ENCODE measurements at places on chromosomes 6 and 20.
A peak's percentile ranks its signal among the peaks of the same experiment; 100 is the strongest.

GRCh38 chr6:112802144-112802543 lies 455.0 kb downstream of the RFPL4B start:
- no peak for DNase-seq

DNA sequence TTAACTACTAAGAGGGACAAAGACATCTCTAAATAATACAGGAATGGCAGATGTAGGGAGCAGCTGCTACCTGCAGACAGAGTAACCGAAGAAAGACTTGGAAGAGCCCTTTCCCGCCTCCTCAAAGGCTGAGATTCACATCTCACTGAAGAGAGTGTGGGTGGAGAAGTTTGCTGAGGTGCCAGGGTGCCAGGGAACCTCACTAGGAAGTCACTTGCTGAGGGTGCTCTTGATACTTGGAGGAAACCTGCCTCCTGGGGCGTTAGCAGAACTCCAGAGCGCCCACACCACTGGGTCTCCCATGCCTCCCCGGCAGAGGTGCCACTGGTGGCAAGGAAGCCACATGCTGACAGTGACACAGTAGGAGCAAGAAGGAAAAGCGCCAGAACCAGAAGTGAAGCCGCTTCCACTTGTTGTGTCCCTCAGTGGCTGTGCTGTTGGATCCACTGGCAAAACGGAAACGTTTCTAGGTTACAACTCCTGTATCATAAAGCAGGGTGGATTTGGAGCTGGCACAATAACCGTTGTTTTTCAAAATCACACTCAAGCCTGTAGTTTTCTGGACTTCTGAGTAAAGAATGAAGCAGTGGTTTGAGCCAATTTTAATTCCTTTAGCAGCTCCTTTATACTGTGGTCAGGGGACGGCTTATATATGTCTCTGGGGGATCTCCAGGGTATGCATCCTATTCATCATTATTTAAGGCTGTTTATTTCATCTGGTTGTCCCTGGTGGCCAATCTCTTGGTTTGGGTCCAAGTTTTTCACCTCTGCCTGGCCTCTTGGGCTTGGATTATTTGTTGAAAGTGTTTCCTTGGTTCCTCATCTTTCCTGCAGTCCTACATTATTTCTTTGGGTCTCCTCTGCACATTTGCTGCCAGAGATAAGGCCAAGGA lies 64.5 kb downstream of the CDC5L start:
- no peak for DNase-seq

DNA sequence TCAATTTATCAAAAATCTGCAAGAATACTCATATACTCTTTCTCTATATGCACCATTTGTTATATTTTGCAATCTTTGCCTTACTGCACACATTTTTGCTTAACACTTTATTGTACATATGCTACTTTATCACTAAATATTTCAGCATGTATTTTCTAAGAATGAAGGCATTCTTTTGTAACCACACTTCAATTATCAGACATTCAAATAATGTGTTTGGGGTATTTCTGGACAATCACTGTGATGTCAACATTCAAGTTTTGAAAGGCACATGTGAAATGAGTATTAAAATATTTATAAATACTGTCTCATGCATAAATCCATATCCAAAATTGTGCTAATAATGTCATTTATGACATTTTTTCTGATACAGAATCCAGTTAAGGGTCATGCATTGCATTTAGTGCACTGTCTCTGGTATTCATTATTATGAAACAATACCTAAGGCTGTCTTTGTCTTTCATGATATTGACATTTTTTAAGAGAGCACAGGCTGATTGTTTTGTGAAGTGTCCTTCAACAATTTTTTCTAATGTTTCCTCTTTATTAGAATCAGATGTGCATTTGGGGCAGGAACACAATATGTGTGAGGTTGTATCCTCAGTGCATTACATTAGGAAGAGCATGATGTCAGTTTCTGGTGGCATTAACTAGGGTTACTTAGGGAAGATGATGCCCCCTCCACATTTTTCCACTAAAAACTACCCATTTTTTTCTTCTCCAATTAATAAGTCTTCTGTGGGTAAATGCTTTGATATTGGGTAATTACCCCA lies 105.7 kb downstream of the MTFR2 start:
- DNase-seq, result no peak

GRCh38 chr6:160172704-160173103 lies 51.1 kb downstream of the SLC22A1 start:
- no peak for DNase-seq

DNA sequence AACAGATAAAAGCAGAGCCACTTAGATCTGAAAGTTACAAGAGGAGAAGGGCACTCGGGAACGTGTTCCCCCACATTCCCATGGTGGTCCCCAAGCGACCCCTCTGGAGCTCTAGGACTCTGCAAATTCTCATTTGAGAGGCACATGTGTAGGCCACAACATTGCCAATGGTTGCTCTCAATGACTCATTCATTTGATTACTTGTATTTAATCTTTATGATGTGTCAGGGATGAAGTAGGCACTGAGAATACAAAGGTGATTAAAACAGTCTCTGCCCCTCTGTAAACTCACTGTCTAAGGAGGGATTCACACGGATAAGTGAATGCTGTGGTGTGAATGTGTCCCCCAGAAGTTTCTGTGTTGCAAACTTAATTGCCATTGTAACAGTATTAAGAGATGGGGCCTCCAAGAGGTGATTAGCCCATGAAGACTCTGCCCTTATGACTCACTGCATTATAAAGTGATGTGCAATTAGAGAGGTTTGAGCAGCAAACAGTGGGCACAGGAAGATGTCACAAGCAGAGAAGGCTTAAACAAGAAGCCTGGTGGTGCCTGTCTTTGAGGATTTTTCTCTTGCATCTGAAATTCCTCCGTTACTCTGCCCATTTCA lies 34.0 kb upstream of the TRAM2 start:
- no peak for DNase-seq

GRCh38 chr6:20313051-20313450 lies 88.6 kb upstream of the E2F3 start:
- no peak for DNase-seq

DNA sequence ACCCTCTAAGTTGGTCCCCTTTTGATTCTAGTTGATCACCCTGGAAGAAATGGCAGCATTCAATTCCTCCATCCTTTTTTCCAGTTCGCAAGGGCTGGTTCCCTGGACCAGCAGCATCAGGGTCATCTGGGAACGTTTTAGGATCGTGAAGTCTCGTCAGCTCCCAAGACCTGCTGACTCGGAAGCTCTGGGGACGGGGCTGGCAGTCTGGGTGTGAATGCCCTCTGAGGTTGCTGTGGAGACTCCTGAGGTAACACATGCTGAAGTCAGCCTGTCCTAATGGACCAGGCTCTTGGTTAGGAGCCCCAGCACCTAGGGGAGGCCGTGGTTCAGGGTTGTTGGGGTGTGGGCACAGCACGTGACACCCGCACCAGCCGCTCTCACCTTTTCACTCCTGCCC lies 164.1 kb downstream of the SYNDIG1 start:
- DNase-seq, result no peak

DNA sequence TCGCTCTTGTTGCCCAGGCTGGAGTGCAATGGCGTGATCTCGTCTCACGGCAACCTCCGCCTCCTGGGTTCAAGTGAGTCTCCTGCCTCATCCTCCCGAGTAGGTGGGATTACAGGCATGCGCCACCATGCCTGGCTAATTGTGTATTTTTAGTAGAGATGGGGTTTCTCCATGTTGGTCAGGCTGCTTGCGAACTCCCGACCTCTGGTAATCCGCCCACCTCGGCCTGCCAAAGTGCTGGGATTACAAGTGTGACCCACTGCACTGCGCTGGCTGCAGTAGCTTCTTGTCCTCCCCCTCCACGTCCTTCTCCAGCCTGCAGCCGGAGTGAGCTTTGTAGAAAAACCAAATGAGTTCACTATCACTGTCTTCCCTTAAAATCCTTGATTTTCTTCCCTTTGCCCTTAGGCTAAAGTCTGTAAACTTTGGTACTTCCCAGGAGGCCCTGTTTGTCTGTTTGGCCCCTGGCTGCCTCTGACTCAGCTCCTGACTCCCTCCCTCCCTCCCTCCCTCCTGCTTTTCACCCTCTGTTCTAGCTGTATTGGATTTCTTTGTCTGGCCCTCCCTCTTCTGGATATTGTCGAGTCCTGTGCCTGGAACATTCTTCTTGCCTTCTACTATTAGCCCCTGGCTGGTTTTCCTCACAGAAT lies 12.9 kb downstream of the PARD6B start:
- no peak for DNase-seq

DNA sequence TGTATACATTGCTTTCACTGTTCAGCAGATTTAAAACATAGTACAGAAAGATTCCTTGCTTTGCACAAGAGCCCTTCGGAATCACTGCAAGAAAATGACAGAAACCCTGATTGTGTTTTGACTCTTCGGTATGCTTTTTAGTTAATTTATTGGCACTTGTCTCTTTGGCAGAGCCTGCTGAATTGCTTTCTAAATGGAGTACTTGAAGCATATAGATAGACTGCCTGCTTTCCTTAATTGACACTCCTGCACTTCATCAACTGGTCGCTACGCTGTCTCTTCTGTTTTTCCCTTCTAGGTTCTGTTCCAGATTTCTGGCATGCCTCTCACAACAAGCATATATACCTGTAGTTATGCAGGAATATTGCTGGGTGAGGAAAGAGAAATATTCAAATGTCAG lies 22.4 kb upstream of the RBM24 start:
- no peak for DNase-seq

DNA sequence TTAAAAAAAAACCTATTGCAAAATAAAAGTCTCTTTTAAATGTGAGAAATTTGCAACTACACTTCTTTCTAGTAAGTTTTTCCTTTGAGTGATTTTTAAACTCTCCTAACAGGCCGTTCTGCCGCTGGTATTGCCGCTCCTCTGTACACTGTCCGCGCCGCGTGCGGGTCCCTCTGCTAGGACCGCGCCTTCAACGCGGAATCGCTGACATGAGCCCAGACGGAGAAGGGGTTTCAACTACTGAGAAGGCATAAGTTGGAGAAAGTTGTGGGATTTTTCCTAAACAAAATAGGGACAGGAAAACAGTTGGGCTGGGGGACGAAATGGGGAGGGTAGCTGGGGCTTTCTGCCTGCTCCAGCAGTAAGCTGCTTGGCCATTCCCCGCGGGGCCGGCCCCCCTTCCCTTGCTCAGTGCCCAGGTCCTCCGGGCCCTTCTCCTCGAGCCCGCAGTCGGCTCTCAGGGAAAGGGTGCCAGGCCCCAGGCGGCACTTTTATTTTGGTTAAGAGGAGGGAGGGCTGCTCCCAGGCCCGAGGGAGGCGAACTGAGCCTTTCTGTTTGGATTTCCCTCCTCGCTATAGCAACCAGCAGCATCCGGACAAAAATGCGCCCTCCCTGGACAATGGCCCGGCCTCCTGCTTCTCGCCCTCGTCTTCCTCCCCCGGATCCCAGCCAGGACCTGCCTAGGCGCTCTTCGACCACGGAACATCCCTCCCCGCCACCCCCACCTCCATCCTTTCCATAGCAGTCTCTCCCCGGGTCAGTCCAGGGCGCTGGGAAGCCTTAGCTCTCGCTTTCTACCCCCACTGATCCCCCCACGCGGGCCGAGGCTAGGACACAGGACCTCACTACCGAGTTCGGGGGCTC lies 6.8 kb upstream of the POU3F2 start:
- peak; percentile 50 for DNase-seq

DNA sequence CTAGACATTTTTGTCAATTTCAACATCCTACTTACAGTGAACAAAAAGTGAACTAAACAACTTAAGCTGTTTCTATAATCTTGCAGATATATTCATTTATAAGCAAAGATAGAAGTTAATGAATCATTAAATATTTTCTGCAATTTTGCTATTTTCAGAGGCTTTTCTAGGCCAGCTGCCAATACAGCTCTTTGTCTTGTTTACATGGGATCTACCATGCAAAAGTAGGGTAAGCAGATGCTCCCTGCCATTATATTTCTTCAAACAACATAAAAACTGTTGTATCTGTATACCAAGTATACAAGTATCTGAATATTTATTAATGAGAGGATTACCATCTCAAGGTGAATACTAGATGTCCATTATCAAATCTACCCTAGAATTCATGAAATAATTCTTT lies 15.4 kb downstream of the PNISR start:
- no peak for DNase-seq

- DNase-seq, result no peak
These were observed 8.3 kb downstream of the CD24 start for GRCh38 chr6:106966229-106966628.

GRCh38 chr20:36666181-36666740 lies 20.3 kb upstream of the SLA2 start:
- no peak for DNase-seq

GRCh38 chr6:28985462-28986164 lies 19.5 kb downstream of the ZNF311 start:
- DNase-seq, result peak; percentile 80

DNA sequence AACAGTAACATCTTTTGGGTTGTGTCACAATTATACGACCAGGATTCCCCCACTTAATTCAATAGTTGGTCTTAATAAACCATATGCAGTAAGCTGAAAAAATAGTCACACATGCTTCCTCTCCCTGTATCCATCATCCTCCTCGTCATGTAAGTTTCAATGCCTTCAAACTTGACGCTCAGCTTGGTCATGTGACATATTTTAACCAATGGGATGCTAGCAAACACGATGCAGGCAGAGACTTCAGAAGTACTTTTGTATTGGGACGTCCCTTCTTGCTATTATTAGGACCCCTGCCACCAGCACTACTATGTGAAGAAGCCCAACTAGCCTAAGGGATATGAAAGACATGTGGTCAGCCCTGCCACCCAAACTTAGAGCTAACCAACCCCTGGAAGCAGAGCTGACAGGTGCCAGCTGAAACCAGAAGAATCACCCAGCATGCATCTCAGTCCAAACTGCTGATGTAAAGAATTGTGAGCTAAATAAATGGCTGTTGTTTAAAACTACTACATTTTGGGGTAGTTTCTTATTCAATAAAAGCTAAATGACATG lies 49.3 kb downstream of the CGA start:
- no peak for DNase-seq

- DNase-seq, result no peak
These were observed 39.1 kb downstream of the TMX4 start for GRCh38 chr20:7980332-7981046.

DNA sequence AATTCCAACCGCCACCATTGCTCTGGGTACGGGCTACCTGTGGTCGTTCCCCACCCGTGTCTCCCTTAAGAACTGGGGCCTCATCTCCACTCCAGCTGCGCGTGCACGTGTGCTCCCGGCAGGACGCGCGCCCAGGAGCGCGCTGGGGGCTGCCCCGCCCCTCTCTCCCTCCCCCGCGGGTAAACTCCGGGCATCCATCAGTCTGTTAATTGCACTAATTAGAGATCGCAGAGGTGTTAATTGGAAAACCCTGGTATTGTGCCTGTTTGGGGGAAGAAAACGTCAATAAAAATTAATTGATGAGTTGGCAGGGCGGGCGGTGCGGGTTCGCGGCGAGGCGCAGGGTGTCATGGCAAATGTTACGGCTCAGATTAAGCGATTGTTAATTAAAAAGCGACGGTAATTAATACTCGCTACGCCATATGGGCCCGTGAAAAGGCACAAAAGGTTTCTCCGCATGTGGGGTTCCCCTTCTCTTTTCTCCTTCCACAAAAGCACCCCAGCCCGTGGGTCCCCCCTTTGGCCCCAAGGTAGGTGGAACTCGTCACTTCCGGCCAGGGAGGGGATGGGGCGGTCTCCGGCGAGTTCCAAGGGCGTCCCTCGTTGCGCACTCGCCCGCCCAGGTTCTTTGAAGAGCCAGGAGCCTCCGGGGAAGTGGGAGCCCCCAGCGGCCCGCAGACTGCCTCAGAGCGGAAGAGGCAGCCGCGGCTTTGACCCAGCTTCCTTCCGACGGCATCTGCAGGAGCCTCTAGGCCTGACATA lies 14.4 kb downstream of the FOXP4 start:
- peak; percentile 56 for DNase-seq

- DNase-seq, result no peak
These were observed 8.5 kb upstream of the TUBB2A start for GRCh38 chr6:3165631-3166534.

GRCh38 chr6:140236732-140237131 lies 862.3 kb upstream of the CITED2 start:
- DNase-seq, result no peak

GRCh38 chr20:44969300-44969894 lies 3.1 kb downstream of the STK4 start:
- no peak for DNase-seq

Measured in dorsolateral prefrontal cortex (tissue), 122 donors.